CD4-positive, alpha-beta T cell treated with Interferon alpha-2 for 1 hour (primary cell): ENCODE measurements at places on chromosomes 12 and 14.

- DNase-seq = no peak
Observed at GRCh38 chr14:33686218-33686617, 264.7 kb downstream of the EGLN3 start.

- no peak for DNase-seq
Observed at GRCh38 chr14:33992274-33993007, 41.6 kb upstream of the EGLN3 start.

DNA sequence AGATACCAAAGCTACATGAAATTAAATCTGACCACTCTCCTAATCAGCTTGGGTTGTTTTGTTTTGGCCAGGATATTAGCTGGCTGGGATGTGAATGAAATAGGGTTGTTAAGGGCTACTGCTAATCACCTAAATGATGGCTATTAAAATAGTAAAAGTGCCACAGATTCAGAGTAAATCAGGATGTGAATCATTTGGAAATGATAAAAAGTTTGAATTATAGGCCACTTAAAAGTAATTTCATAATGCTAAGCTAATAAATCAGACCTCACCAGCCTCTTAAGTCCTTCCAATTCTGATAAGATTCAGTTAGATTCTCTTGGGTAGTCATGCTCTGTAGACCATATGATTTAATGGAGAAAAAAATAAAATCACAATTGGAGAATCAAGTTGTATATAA, 12.0 kb downstream of the HELB start:
- DNase-seq = no peak

DNA sequence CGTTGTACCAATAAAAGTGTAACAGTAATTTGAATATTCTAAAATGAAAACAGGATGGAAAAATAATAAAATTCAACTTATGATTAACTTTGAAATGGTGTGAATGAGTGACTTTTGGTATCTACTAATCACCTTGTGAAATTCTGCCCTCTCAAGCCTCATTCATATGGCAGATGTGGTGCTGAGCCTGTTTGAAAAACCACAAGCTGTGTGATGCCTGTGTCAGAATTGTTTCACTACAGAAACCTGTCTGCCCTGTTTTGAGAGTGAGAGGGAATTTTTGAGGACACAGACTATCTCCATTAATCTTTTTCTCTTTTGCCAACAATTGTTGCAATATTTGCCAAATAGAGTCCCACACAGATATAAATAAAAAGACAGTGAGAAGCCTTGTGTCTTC, 3.9 kb upstream of the RNU6-7 start:
- no peak for DNase-seq

DNA sequence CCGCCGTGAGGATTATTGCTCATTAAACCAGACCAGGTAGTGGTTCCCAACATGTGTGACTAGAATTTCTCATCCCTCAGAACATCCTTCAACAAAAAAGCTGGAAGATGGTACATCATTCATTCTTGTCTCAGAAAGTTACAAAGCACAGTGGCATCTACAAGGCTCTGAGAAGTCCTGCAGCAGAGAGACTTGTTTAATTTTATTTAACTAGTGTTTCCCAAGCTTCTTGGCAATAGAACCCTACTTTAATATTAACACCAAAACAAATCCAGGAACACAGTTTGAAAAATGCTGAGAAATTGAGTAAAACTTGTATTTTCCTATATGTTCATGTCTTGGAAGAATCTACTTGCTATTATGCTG, 54.8 kb downstream of the PLXNC1 start:
- no peak for DNase-seq

- DNase-seq = no peak
Observed at GRCh38 chr14:99604766-99605298, 825 bp upstream of the CCDC85C start.

DNA sequence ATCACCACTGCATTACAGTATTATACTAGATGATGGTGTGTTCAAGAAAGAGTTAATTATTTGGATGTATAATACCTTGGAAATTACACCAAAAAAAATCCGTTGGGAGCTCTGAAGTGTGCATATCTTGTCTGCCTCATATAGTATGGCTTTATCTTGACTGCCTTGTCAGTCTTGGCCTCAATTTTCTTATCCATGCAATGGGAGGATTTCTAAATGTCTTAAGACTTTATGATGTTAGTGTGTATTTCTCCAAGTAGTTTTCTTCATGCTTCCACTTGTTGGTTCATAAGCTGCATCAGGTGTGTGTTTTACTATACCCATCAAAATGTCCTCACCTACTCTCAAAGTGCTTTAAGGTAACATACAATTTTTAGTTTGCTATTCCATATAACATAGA, 84.6 kb downstream of the FGD4 start:
- DNase-seq = no peak

DNA sequence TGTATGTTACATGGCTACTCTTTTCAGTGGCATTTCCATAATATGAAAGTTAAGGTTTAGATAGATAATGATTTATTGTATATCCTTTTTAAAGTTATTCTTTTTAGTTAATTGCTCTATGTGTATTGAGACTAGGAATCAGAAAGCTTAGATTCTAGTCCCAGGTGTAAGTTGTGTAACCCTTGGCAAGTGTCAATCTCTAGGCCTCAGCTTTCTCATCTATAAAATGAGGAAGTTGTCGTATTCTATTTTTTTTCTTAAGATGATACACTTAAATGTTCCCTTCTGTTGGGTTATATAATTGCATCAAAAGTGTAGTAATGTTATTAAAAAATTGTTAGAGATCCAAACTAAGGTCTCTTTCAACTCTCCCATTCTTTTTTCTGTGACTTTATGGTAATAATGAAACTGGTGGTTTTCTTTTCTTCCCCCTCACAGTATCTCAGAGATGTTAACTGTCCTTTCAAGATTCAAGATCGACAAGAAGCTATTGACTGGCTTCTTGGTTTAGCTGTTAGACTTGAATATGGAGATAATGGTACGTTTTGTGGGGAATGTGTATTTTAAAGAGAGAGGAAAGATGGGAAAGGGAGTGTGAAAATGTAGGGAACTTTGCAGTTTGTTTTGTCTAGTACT, 4.1 kb downstream of the RTRAF start:
- DNase-seq = no peak

- DNase-seq = no peak
Observed at GRCh38 chr14:61003571-61003970, 22.5 kb downstream of the SLC38A6 start.

- DNase-seq = no peak
Observed at GRCh38 chr12:109421355-109422087, 55.6 kb downstream of the KCTD10 start.

- no peak for DNase-seq
Observed at GRCh38 chr12:123715195-123715594, 3.0 kb downstream of the ATP6V0A2 start.

- no peak for DNase-seq
Observed at GRCh38 chr14:104731320-104732294, 7.6 kb downstream of the ADSS1 start.

DNA sequence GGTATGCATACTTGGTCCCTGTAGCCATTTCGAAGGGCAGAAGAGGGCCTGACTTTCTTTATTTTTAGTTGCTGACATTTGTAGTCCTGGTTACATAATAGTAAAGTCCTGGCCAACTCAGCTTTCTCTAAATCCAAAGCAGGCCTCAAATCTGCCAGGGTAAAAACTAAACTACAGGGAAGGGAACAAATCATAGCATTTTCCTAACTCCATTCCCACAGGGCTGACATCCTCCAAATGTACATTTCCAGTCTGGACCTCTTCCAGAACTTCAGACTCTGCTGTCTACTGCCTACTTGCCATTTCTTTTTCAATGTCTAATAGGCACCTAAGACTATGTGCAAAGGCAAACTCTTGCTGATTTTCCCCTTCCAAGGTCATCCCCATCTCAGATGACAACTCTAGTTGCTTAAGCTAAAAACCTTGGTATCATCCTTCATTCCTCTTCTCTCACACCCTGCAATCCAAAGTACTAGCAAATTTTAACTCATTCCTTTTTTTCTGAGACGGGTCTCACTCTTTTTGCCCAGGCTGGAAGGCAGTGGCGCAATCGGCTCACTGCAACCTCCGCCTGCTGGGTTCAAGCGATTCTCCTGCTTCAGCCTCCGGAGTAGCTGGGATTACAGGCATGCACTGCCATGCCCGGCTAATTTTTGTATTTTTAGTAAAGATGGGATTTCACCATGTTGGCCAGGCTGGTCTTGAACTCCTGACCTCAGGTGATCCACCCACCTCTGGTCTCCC, 2.0 kb downstream of the DDIT3 start:
- DNase-seq = no peak

DNA sequence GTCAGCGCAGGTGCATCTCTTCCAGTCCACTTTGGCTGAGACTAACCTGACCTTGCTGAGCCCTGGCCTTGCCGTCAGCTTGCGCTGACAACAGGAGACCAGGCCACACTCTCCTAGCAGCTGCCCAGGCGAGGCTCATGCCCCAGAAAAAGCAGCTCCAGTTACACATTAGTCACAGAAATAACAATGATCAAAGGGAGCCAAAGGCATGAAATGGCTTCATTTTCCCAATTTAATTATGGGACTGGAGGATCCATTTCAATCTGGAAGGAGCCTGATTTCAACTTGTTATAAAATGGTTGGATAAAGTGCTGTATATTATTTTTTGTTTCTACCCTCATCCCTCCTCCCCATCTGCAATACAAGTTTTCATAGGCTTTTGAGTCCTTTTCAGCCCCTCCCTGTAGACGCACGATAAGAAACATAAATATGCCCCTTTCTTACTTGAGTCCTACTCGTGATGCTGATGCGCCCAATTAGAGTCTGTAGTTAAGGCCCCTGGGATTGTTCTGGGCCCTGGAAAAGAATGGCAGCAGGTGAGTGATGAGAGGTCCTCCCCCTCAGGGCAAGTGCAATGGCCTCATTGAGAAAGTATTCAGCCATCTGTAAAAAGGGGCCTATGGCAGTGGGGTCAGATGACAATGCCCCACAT, 376.0 kb downstream of the C12orf75 start:
- no peak for DNase-seq

DNA sequence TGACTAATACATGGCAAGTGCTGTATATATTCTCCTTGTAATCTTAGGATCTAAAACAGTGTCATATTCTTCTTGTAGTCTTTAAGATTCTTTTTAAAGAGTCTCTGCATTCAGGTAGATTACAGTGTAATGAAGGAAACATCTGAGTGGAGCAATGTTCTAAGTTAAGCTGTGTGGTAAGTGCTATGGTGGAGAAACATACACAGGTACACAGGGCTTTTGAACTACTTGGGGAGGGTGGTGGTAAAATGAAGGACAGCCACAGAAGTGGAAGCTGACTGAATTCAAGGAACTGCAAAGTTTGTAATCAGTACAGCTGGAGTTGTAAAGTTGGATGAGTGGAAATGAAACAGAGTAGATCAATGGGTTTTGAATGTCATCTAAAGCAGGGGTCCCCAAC, 27.8 kb downstream of the ACSS3 start:
- no peak for DNase-seq

DNA sequence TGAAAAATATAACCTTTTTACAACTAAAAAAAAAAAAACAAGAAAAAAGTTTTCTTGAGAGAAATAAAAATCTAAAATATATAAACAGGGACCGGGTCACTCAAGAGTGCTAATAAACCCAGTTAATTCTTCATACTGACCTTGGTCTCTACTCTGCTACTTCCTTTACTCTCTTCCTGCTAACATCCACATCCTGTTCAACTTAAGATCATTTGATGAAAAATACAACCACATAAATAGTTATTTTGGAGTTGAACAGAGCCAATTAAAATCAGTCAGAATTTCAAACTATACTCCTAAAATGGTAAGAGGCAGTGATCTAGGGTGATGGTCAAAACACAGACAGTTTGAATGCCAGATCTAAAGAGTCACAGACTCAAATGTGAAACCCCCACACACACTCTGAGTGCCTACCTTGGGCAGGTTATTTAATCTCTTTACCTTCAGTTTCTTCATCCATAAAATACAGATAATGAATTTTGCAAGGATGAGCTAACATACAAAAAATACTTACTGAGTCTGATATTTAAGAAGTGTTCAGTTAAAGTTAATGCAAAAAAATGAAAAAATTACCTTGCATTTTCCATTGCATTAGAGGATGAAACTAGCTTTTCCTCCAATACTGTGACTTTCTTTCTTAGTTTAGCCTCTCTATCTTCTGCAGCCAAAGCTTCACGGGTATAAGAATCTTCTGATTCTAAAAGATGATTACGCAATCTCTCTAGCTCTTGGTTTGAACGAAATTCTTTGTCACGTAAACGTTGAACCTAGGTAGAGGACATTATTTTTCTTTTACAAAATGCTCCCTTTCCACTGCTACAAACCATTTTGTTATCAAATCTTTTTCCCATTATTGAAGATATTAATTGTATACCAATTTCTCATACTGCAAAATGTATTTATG, 40.9 kb downstream of the TRIP11 start:
- DNase-seq = peak; percentile 8

GRCh38 chr12:106841510-106842302, 67.2 kb downstream of the RIC8B start:
- peak; percentile 61 for DNase-seq

- DNase-seq = no peak
Observed at GRCh38 chr12:129873111-129873832, 30.6 kb downstream of the TMEM132D start.

DNA sequence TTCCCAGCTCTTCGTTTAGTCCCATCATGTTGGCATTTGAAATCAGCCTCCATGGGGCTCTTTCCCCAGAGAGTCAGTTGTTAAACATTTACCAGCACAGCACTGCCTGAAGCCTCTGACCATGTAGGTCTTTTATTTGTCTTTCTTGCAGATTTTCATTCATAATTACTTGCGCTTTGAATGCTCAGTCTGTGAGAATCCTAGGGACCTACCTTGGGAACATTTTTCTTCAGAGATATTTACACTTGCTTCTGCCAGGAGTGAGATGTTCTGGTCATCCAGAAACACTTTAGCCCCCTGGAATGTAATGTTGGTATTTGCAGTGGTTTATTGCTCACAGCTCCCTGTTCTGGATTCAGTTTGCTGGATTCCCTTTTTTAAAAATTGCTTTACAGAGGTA, 41.7 kb downstream of the RPH3A start:
- DNase-seq = no peak

DNA sequence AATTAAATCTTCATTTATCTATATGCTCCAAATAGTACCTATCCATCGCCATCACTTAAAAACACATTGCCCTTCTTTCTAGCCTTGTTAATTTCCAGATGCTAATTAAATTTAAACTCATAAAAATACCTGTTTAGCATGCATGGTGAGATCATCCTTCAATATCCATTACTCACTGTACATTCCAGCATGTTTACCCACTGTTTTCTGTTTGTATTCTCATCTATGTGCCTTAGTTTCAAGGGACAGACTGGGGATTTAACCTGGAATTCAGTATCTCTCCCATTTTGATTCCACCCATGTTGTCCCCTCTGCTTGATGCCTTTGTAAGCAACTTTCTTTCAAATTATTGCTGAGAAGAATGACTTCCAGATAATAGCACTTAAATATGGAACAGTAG, 208.0 kb downstream of the SPTSSA start:
- DNase-seq = no peak

- no peak for DNase-seq
Observed at GRCh38 chr14:54252072-54252730, 144.6 kb upstream of the CDKN3 start.

GRCh38 chr12:26845984-26846383, 13.0 kb upstream of the ITPR2 start:
- DNase-seq = no peak
